ENCODE measurements at places on chromosomes 11 and 22.

DNA sequence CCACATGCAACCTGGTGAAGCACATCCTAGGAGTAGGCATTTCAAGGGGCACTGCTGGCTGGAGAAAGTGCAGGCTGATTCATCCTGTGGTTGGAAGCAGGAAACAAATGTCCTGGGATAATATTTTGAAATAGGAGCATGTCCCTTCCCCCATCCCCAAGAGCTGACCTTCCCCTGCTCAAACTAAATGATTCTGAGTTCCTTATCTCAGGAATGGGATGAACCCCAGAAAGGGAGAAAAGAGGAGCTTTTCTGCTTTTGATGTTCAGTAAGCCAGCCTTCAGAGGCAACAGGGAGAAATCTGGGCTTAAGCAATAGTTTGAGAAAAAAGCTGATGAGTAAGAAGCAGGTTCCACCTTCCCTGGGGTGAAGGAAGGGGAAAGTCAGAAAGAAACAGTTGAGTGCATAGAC lies 19.5 kb upstream of the SPON1 start:
- DNase-seq = no peak

- no peak for DNase-seq
These were observed 128.8 kb downstream of the SGSM3 start for GRCh38 chr22:40499209-40499623.

DNA sequence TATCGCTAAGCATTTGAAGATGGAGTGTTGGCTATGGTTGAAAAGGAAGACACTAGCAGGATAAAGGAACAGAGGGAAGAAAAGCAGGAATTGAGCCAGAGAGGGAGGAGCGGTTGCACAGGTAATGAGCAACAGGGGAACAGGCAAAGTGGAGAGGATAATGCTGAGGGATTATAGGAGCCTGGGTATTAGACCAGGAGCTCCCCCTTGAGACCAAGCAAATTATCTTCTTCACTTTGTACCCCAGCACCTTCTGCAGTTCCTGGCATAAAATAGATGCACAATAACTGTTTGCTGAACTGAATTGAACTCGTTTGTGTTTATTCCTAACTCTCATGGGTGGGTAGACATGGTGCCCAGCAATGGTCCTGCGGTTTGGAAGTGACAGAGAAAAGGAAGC lies 54.6 kb upstream of the OR5P2 start:
- no peak for DNase-seq

GRCh38 chr22:35611200-35611890 lies 5.8 kb downstream of the MB start:
- DNase-seq = no peak

DNA sequence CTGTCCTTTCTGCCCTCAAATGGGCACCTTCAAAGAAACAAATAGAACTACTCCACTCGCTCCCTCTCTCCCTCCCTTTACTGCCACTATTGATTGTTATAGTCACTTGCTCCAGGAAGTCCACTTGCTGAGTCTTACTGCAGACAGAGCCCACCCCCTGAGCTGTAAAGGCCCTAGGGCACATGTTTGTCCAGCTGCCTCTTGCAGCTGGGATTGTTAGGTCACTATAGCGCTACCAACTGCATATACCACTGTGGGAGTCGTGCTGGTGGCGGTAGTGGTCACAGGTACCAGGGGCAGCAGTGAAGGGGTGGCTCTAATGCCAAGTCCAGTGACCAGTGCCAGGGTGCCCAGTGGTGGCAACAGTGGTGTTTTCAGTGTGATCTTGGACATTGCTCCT lies 4.4 kb upstream of the SREBF2 start:
- DNase-seq = no peak

DNA sequence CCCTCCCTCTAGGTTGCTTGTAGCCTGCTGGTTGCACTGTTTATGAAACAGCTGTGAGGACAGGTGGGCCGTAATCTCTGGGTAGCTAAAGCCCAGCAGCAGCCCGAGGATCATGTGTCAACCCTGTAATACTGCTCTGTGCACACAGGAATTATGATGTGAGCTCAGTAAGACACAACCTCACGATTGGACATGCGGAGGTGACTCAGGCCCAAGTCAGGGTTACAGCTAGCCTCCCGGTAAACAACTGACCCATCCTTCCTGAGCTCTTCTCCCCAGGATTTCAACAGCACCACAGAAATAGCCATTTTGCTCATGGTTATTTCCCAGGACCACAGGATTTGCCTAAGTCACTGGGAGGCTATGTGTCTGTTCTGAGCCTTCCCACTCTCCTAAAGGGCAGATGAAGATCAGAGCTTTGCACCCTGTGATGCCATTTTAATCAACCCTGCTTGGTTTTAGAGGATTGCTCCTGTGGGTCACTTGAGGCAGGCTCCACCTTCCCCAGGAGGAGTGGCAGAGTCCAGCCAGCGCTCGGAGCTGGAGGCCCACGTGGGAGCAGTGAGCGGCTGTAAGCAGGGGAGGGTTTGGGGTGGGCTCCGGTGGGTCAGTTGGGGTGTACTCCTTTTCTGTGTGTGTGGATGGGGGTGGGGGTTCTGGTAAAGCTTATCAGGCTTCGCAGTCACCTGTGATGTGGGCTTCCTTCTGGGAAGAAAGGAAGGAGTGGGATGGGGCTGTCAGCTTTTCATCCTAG lies at the start of gene AMPD3:
Gene AMPD3, plus strand, starts transcription at position 387 of the 754 bp plus-strand sequence. CDS start 6,256 bp downstream, outside the sequence.
- DNase-seq = peak; percentile 51

DNA sequence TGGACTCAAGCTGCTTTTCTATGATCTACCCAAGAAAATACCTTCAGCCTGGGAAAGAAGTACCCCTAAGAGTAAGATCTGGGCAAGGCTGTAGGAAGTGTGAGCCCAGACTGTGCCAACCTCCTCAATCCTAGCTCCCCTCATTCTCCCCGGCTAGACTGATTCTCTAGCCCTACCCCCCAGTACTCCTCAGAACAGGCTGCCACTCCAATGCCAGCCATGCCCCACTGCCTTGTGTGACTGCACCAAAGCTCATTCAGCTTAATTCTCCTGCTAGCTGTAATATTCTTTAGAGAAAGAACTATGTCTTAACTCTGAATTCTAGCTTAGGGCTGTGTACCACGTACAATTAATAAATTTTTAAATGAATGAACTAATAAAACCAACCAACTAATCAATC lies 92.6 kb upstream of the AKIP1 start:
- no peak for DNase-seq

DNA sequence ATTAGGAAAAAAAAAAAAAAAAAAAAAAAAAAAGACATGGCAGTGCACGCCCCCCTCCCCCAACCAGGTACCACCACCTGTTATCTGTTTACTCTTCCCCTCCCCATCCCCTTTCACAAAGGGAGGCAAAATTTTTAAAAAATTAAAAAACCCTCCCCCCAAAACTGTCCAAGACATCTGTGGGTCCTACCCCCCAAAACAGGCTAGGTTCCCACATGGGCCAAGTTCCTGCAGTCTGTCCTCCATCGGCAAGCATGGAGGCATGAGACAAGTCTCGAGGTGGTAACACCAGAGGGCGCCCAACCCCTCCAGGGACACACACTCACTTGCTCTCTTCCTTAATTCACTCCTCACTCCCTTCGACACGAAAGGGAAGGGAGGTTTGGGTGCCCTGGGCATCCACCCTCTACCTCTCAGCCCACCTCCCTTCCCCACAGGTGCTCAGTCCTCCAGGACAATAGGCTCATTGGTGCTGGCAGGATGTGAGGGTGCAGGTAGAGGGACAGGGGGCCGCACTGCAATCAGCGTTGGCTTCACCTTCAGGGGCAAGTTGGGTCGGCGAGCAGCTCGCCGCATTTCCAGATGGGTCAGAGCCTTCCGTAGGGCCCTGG lies 2.2 kb upstream of the TUT1 start:
- DNase-seq = peak; percentile 91

GRCh38 chr22:50308597-50308935 lies 1.1 kb upstream of the PLXNB2 start:
- no peak for DNase-seq

DNA sequence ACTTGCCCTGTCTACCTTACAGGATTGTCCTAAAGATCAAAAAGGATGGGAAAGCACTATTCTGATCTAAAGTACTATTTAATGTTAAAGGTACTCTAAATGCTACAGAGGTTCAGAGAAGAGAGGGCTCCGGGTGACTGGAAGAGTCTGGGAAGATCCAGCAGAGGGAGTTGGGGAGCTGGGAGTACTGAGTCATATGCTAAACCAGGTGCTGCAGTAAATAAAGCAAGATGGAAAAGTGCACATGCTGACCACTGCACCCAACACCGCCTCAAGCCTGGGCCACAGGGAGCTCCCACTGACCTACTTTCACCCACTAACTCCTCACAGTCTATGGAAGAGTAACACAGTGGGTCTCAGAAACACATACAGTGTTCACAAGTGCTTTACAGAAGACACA lies 49.3 kb downstream of the WT1 start:
- peak; percentile 6 for DNase-seq
